ENCODE measurements at places on chromosomes 6 and 20.

GRCh38 chr6:63272397-63272796 lies 47.4 kb downstream of the LGSN start:
- DNase-seq, result no peak

- DNase-seq, result no peak
These were observed 39.2 kb downstream of the ZC3H12D start for GRCh38 chr6:149445573-149445972.

DNA sequence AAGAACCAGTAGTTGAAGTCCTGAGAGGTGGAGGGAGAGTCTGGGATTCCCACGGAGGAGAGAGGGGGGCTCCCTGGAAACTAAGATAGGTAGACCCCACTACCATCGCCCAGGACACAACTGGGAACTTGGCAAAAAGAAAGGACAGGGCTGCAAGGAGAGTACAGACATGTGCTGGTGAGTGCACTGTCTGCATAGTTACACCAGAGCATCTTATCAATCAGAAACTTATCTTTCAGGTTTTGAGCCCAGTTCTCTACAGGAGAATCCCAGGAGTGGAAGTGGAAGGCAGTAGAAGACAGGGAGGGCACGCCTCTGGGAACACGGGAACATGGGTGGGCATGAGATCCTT lies 12.2 kb downstream of the NFKBIL1 start:
- DNase-seq, result no peak

DNA sequence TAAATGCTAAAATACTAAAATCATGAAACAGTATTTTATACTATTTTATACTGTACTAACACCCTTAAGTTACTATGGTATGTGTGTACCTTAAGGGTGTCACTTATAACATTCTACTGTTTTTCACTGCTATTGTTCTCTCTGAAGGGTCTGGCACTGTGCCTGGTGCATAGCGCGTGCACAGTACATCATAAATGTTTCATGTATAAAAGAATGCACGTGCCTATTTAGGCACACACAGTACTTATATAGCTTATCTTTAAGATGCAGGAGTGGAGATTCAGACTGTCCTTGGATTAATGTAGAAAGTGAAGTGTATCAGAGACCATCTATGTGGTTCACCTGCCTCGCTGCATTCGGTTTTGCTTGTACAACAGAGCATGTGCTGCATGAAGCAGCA lies 64.0 kb upstream of the SGK1 start:
- no peak for DNase-seq

DNA sequence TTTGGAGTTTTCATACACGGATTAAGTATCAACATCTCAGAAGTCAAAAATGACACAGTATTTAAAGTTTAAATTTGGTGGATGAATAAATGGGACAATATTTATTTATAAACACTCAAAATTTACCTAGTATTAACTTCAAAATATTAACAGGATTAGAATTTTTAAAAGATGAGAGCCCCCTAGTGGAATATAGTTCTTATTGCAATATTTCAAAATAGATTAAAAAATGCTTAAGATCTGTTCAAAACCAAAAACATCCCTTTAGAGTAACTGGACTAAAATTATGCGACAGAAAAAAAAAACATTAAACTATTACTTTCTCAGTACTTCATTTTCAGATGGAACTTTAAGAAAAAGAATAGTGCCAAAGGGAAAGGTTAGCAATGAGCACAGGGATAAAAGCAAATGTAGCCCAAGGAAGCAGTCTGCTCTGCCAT lies 56.6 kb downstream of the SNX14 start:
- DNase-seq, result no peak

DNA sequence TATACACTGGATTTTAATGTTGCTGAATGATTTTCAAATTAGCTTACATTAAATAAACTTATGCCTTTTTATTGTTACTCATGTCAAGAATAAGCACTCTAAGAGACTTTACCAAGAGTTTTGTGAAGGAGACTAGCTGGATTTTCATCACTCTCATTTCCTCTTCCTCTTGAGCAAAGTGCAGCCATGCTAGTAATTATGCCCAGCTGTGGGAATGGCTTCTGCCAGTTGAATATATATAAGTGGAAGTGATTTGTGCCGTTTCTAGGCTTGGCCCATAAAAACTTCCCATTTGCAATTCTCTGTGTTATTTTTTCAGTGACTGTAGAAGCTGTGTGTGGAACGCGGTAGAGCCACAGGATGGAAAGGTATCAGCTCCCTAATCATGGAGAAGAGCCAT lies 255.8 kb downstream of the HDGFL1 start:
- no peak for DNase-seq

DNA sequence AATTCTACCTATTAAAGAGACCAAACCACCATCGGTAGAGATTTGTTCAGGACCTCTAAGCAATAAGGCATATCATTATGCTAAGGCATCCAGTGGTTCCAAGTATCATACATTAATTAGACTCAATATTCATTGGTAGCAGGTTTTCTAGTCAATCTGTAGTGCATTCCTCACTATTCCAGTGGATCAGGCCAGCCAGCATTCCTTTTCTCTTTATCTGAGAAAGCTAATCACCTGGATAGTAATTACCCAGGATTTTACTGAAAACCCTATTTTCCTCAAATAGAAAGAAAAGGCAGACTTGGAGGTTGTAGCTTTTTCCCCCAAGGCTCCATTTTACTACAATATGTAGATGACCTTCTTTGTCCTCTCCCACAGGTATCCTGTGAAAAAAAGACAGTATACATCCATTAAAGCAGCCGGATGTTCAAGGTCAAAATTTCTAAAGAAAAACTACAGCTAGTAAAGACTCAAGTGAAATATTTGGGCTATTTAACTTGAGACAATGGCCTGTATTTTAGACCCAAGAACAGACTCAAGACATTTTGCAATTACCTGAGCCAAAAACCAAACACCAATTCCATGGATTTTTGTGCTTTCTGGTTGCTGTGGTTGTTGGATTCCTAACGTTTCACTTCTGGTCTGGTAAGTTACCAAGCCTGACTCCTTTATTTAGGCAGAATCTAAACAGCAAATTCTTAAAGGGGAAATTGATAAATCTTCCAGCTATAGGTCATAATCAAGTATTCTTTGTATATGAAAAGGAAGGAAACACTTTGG lies 149.1 kb upstream of the MOCS1 start:
- no peak for DNase-seq

DNA sequence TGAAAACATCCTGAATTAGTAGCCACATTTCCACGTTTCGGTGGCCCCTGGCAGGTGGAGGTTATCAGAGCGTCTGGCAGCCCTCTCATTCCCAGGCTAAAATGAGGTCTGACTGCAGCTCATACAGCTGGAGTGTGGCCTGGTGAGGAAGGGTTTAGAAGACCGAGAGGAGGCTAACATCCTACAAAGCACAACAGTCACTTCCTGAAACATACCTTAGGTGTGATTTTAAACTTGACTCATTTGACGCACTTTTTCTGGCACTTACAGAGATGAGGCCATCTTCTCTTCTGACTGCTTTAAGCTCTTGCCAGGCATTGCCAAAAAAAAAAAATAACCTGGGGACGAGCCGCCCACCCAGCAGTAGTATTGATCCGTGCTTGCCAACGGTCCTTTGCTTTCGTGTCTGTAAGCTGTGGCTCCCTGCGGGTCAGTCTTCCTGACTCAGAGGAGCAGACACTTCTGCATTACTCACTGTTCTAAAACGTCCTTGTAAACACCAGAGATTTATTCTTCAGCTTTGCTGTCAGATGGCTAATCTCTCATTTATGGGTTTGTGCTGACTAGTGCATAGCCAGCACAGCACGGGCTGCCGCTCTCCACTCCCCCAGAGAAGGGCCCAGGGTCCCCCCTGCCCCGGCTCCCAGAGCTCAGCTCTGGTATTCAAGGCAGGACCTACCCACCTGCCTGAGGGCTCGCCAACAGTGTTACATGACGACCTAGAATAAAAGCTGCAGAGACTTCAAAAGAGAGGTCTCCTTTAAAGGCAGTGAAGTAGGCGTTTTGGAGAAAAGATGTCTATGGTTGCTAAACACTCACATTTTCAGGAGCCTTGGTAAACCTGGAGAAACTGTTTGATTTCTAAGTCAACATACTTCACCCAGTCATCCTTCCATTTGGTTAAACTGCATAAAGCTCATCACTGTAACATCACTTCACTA lies 78.5 kb upstream of the FRMD1 start:
- no peak for DNase-seq

DNA sequence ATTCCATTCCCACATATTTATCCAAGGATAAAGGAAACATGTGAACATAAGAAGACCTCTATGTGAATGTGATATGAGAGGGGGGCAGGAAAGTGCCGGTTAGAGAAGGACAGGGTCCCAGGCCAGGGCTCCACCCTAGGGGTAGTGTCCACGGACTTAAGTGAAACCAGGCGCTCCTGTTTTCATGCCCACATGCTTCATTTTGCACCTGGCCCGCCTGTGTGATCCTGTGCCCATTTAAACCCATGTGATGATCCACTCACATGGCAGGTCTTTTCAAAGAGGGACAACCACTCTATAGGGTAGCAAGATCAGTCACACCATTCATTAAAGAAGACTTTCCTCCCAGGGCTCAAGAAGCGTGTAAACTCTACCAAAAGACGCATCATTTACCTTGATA lies 865.3 kb upstream of the GJE1 start:
- no peak for DNase-seq

GRCh38 chr6:140567466-140567865 lies 1193.0 kb upstream of the CITED2 start:
- no peak for DNase-seq

DNA sequence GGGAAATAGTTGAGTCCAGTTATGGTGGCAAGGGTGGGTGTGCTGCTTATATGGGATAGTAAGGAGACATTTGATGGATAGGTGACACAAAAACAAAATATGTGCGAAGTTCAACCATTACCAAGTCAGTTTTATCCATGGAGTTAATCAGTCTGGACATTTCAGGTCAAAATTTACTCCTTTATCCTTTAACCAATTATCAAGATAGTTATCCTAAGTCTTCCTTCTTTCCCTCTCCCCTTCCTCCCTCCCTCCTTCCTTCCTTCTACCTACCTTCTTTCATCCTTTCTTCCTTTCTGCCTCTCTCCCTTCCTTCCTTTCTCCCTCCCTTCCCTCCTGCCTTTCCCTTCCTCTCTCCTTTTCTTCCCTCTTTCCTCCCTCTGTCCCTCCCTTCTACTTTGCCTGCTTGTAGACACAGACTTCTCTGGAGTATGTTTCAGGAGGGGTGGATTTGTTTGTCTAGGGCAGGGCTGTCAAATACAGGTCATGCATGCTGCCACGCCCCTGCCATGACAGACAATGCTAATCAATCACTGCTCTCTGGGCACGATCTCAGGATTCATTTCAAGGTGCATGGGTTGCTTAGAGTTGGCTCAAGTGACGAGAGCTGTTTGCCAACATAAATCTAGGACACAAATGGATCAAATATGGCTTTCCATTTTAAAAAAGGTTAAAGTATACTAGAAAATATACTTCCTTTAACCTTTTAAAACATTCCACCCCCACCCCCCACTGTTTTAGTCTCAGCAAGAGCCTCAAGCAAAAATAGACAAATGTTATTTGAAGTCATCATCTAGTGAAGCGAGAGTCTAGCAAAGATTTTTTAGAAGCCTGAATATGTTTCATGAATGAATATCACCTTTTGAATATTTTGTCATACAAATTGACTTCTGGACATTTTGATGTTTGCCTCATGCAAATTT lies 281.6 kb upstream of the CITED2 start:
- no peak for DNase-seq

DNA sequence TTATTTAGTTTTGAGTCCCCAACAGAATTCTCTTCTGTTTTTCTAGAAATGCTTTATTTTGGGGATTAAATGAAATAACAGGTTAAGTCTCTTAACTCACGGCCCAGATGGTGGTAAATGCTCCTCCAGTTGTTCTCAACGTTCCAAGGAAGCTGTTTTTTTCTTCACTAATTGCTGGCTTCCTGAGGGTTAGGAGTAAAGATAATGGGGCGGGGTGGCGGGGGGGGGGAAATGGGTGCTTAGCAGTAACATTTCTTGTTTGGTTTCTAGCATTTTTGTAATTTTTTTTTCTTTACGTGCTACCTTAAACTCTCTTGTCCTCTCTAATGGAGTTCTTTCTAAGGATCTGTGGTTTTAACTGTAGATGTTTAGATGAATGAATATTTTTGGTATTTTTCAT lies 2.2 kb downstream of the SRSF3 start:
- peak; percentile 8 for DNase-seq

DNA sequence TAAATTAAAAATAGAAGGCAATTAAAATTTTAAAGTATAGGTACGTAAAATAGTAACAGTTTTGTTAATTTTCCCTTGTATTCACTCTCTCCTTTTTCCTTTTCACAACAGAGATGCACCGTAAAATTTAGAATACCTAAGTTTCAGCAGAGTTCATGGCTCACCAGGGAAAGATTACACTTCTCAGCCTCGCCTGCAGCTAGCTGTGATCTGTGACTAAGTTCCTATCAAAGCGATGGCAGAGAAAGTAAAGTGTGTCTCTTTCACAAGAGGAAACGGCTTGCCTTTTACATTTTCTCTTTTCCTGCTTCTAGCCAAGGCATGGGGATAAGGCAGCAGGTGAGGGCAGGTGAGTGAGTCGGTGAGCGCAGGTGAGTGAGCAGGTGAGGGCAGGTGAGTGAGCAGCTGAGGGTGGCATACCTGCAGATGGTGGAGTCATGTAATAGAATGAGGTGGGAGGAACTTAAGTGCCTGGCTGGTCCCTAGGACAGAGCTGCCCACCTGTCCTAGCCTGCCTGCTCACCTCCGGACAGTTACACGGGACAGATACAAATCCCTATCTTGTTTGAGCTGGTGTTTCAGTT lies 30.9 kb downstream of the ZFP64 start:
- DNase-seq, result no peak

DNA sequence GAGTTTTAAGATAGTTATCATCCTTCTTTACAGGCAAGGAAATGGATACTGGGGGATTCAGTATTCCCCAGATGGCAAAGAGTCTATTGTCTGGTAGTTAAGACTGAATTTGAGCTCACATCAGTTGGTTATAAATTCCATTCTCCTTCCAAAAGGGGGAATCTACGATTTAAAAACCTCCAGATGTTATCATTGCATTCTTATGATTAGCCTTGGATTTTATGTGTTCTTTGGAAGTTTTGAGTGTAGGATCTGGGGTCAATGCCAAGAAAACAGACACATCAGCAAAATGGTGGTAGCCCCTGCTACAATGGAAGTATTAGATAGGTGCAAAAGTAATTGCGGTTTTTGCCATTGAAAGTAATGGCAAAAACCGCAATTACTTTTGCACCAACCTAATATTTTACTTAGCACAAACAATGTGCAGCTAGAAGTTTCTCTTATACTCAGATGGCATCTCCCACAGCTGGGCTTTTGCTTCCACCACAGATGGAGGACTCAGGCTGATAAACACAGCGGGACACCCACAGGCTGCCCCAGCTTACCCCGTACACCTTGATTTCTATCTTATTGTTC lies 168.2 kb upstream of the RIN2 start:
- no peak for DNase-seq

- DNase-seq, result no peak
These were observed 263.1 kb downstream of the LRFN2 start for GRCh38 chr6:40323881-40324634.

GRCh38 chr20:31811796-31812728 lies 7.1 kb upstream of the MYLK2 start:
- DNase-seq, result no peak

GRCh38 chr6:90251295-90251992 lies 45.2 kb downstream of the BACH2 start:
- DNase-seq, result no peak
